Suprapubic skin (tissue), 4 donors: ENCODE measurements at places on chromosomes 1 and 21. TPM values are rescaled to one million over a fixed set of nuclear protein-coding genes. Genes with fewer than 3 reads are reported as not detected.

DNA sequence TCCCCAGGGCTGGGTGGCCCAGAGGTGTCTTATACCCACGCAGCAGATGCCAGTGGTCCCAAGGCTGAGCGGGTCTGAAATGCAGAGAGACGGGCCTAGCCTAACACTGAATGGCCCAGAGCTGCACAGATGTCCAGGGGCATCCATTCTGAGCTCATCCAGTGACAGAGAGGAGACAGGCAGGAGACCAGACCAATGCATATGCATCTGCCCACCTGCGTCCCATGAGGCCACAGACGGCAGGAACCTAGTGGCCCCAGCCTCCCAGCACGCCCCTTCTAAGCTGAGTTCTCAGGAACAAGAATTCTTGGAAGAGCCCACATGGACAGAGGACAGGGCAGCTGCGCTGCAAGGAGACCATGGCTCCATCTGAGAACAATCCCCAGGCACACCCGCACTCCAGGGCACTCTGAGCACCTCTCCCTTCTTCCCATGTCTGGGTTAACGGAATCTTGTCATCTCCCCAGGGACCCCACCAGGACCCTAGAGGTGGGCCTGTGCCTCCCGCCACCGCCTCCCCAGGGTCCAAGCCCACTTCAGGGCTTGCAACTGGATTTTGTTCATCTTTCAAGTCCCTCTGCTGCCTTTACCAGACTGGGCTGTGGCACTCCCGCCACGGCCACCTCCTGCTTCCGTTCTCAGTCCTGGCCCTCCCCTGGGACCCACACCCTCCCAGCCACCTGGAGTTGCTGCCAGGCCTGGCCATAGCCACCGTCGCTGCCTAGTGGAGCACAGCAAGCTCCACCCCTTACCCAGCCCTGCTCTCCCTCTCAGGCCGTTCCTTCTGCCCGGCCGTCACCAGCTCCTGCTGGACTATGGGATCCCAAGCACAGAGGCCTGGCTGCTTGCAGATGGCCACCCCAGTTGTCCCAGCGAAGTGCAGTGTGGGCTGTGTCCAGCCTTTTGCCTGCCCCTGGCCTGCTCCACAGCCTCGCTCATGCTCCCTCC is 3.3 kb downstream of the WNT3A start:
- peaks cover 66% of the 10 kb centered on the region for H3K27me3 ChIP-seq
- H3K4me1 ChIP-seq: peaks cover 48% of the 10 kb centered on the region
- no peaks in the 10 kb centered on the region for H3K36me3 ChIP-seq
- no peak overlapping the region for H3K4me3 ChIP-seq
- no peak overlapping the region for H3K27ac ChIP-seq
- peak; percentile 52 for DNase-seq

- no peak overlapping the region for H3K4me3 ChIP-seq
- no peak for DNase-seq
- H3K36me3 ChIP-seq: no peaks in the 10 kb centered on the region
- no peaks in the 10 kb centered on the region for H3K4me1 ChIP-seq
- H3K27ac ChIP-seq: no peak overlapping the region
- no peaks in the 10 kb centered on the region for H3K27me3 ChIP-seq
Observed at GRCh38 chr1:176744142-176744541, 281.2 kb downstream of the PAPPA2 start.

DNA sequence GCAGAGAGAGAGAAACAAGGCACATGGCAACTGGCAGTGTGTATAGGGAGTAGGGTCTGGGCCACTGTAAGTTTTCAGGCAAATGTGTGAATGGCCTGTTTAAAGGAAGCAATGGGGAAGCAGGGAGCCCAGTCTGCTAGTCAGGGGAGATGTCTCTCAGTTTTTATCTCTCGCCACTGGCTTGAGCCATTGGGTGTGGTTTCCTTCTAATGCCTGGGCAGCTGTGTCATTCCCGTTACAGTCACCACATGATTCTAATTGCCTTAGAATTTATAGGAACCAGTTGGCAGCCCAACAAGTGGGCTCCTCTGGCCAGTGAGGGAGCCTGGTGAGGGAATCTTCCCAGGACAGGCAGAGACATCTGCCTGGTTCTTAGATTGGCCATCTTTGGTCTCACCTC is 182.4 kb downstream of the DISC1 start:
- peak; percentile 72 for DNase-seq
- H3K27ac ChIP-seq: peak overlapping the region; percentile 31
- H3K4me3 ChIP-seq: no peak overlapping the region
- H3K36me3 ChIP-seq: no peaks in the 10 kb centered on the region
- H3K27me3 ChIP-seq: no peaks in the 10 kb centered on the region

- no peaks in the 10 kb centered on the region for H3K36me3 ChIP-seq
- H3K27ac ChIP-seq: no peak overlapping the region
- H3K4me1 ChIP-seq: peaks cover 2% of the 10 kb centered on the region
- no peak for DNase-seq
Observed at GRCh38 chr1:160905617-160905989, 20.6 kb upstream of the ITLN1 start.

DNA sequence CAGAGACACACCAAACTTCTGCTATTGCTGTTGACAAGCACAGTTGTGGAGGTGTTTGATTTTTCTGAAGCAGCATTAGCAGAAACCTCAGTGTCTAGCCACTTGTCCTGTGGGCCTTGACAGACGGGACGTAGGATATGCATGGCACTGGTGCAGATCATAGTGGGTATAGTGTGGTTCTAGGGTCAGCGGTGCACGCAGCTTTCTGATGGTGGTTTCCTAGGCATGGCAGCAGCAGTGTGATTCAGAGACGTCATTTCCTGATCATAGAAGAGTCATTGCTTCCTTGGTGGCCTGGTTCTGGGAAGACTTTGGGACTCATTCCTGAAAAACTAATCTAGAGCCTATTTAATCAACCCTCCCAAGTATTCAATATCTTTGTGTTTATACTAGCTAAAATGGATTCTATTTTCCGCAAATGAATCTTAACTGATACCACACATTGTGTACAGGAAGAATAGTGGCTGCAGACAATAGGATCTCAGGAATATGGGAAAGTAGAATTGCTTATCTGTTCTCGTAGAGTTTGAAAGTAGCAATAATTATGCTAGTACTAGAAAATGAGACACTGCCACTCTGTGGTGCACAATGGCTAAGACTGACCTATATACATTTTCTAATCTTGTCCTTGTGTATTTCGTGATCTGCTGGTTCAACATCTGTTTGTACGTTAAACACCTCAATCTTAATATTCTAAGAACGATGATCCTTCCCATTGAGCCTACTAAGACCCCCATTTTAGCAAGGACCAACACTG is 2.8 kb upstream of the USP1 start:
- H3K4me3 ChIP-seq: no peak overlapping the region
- H3K4me1 ChIP-seq: peaks cover 17% of the 10 kb centered on the region
- no peaks in the 10 kb centered on the region for H3K27me3 ChIP-seq
- DNase-seq: no peak
- no peak overlapping the region for H3K27ac ChIP-seq
- H3K36me3 ChIP-seq: no peaks in the 10 kb centered on the region

Gene BMP8A
- total RNA-seq: 0.38 TPM
